ENCODE measurements at places on chromosomes 13 and 19.
A peak's percentile ranks its signal among the peaks of the same experiment; 100 is the strongest.

GRCh38 chr13:114241918-114242317 is 7.2 kb downstream of the CDC16 start:
- DNase-seq = no peak

- no peak for DNase-seq
Observed at GRCh38 chr13:69935043-69935442, 172.6 kb upstream of the ATXN8OS start.

DNA sequence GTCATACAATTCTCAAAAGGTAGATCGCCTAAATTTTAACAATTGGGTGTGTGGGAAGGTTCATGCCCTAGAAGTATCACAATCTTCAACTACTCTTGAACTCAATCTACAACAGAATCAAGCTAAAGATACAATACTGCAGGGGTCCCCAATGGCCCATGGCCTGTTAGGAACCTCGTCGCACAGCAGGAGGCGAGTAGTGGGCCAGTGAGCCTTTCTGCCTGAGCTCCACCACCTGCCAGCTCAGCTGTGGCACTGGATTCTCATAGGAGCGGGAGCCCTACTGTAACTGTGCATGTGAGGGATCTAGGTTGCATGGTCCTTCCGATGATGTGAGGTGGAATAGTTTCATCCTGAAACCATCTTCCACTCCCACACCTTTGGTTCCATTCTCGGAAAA is 230.6 kb downstream of the KLF12 start:
- no peak for DNase-seq

DNA sequence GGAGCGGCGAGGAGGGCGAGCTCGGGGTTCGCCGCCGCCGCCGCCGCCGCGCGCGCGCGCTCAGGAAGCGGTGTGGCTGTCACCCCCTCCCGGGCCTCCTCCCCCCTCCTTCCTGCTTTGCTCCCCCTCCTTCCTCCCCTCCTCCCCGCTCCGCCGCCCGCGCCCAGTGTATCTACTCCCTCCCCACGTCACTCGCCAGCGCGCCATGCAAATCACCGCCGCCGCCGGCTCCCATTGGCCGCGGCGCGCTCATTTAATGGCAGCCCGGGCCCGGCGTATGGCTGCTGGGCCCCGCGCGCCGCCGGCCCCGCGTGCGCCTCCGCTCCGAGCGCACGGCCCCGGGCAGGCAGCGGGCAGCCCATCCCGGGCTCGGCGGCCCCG is 335 bp upstream of the SOX1 start:
- DNase-seq = no peak

- no peak for DNase-seq
Observed at GRCh38 chr13:106003651-106004050, 531.8 kb downstream of the EFNB2 start.

DNA sequence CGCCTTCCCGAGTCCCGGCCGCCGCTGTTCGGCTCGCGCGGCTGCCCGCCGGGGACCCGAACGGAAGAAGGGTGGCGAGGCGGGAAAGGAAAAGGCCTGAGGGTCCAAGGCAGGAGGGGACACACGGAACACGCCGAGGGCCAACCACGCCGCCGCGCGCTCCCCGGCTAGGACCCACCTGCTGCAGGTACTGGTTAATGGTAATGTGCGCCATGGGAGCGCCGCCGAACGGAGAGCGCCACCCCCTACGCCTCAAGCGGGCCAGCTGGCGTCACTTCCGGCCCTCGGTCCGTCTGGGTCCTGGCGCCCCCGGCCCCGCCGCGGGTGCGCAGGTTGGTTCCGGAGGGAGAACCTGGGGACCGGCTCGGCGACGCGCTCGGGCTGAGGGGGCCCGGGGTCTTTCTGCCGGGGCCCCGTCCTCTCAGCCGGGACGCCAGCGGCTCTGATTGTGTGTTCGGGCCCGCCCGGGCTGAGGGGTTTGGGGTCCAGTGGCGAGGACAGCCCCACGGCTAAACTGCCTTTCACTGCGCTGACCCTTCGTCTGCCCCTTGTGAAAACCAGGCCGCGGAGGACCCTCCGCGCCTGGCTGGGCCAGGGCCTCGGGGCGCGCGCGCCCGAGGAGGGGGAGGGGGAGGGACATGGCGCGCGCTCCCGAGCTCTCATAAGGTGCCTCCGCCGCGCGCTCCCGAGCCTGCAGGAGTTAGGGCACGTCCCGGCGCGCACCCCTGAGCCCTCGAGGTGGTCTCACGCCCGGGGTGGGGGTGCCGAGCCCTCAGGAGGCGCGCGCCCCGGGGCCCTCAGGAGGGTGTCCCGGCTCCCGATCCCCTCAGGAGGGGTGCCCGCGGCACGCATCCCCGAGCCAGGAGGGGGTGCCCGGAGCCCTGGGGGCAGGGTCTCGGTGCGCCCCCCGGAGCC is at the start of gene PCID2:
PCID2 (minus strand) TSS at position 249 of the 915 bp plus-strand sequence; CDS start at position 214, 35 bp downstream.
- DNase-seq = peak; percentile 83

DNA sequence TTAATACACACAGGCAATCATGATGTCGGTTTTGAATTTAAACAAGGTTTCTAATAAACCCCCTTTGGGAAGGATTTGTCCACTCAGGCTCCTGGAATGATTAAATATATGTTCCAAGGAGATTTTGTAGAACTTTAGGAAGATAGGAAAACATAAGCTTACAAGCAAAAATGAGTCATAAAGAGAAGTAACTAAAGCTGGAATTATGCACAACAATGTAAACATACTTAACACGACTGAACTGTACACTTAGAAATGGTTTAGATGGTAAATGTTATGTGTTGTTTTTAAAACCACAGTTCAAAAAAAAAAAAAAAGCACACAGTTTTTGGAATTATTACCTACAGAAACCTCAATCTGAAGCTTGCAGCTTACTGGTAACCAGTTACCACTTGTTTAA is 304.4 kb downstream of the NALCN start:
- DNase-seq = no peak

GRCh38 chr19:30689474-30689873 is 317.3 kb downstream of the ZNF536 start:
- DNase-seq = no peak

DNA sequence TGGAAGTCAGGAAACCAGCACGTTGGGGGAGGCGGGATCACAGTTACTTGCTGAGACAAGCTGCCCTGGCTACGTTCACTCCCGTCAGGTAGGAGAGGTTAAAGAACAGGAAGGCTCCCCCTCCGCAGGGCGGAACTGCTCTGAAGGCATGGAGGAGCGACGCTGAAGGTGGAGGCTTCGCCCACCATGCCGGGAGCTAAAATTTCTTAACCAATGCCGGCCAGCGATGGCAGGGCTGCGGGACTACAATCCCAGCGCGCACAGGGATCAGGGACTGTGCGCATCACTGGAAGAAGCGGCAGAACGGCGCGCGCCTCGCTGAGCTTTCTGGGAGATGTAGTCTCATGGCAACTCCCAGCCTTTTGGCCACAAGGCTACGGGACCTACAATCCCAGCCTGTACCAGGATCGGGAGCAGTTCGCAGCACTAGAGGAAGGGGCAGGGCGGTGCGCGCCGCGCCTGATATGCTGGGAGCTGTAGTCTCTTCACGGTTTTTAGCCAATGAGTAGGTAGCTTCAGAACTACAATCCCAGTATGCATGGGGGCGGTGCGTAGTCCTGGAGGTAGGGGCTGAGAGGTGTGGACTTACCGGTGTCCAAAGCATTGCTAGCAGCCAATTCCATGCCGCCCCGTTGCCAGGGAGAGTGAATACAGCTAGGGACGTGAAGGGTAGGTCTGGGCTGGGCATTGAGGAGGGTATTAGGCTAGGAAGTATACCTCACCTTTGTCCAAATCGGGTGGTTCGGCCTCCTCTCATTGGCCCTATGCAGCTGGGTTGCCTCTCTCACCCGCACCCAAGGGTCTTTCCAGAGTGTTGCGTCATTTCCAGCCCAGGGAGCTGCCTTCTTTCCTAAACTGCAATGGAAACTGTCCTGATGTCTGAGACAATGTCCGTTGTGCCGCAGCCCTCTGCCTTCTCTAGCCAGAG is 12.8 kb upstream of the ZNF682 start:
- peak; percentile 72 for DNase-seq

DNA sequence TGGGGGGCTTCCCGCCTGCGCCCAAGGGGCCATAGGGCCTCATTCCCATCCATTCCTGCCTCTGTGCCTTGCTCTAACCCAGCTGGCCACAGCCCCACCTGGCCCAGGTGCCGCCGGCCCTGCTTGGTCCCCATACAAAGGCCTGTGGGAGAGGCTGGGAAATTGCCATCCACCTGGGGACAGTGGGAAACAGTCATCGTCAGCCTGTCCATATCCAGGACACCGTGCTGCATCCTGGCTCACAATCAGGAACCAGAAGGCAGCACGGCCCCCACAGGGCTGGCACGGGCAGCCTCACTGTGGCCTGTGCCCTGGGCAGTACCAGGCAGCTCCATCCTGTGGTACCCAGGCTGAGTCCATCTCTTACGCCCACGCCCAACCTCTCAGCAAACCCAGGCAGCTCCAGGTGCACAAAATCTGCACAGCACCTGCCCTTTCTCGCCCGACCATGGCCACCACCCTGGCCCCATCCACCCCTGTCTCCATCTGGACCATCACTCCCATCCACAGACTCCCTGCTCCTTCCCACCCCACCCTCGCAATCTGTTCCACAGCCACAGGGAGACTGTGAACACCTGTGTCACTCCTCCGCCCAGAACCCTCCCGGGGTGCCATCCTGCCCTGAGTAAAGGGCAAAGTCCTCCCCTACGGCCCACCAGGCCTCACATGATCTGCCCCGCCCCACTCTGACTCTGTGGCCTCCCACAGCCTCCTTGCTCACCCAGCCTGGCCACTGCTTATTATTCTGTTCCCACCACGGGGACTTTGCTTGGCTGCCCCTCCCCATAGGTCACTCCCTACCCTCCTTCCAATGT is 21.1 kb upstream of the FBXO27 start:
- DNase-seq = no peak

DNA sequence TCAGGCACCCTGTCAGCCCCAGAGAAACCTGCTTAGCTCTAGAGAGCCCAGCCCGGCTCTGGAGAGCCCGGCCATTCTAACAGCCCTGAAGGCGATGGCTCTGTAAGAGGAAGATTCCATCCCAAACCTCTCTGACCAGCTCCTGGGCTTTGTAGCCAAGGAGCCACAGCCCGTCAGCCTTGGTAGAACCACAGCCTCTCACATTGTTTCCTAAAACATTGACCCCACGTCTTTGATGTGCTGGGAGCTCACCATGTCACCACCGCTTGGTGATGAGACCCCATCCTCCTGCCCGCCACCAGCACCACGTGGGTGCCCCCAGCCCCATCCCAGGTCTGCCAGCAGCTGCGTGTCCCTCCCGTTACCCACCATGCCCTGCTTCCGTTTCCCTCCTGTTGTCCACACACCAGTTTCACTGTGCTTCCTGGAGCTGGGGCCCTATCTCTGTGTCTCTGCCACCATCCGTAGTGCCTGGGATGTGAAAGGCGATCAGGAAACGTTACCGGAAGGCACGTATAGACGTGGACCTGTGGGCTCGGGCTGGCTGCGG is 94.2 kb upstream of the MCF2L start:
- DNase-seq = no peak

DNA sequence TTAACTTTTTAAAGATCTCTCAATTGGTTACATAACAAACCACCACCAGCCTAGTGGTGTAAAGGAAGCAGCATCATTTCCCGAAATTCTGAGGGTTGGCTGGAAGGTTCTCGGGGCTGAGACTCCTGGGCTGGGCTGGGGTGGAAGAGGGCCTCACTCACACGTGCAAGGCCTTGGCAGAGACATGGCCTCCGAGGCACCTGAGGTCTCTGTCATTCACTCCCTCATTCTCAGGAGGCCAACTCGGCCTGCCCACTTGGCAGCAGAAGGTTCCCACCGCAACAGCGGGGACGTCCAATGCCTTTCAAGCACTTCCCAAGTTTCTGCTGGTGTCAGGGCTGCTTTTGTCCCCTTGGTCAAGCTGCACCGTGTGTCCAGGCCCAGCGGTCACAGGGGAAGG is 18.6 kb upstream of the RASA3 start:
- DNase-seq = no peak

GRCh38 chr13:31846961-31847752 is 107.8 kb downstream of the RXFP2 start:
- DNase-seq = no peak

GRCh38 chr19:7705387-7706187 is 3.7 kb upstream of the FCER2 start:
- DNase-seq = peak; percentile 3

DNA sequence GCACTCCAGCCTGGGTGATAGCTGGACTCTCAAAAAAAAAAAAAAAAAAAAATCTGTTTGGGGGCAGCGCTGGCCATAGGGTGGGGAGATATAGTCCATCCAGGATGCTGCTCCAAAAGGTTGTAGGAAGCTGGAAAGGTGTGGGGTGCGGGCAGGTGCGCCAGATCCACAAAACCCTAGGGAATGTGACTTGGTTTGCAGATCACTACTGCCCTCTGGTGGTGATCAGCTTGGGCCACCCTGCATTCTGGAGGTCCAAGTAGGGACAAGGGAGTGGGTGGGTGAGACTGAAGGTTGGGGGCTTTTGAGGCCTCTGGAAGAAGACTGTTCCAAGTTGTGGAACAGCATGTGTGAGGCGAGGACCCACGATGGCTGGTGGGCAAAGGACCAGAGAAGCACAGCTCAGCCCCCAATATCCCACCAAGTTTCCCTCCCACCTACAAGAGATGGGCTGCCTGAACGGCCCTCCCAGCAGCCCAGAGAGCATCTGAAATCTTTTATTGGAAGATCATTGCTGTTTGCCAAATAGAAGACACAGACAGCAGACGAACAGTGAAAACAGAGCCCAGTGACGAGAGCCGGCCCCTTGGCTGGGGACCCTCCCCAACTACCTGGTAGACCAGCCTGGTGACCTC is 10.4 kb upstream of the TYK2 start:
- DNase-seq = no peak

GRCh38 chr13:92097337-92097903 is 699.0 kb downstream of the GPC5 start:
- DNase-seq = no peak

GRCh38 chr13:112911285-112911701 is 57.7 kb upstream of the MCF2L start:
- DNase-seq = no peak

- no peak for DNase-seq
Observed at GRCh38 chr19:29651622-29652394, 13.5 kb upstream of the PLEKHF1 start.

GRCh38 chr19:15584541-15585115 is 30.4 kb upstream of the CYP4F8 start:
- DNase-seq = peak; percentile 79

DNA sequence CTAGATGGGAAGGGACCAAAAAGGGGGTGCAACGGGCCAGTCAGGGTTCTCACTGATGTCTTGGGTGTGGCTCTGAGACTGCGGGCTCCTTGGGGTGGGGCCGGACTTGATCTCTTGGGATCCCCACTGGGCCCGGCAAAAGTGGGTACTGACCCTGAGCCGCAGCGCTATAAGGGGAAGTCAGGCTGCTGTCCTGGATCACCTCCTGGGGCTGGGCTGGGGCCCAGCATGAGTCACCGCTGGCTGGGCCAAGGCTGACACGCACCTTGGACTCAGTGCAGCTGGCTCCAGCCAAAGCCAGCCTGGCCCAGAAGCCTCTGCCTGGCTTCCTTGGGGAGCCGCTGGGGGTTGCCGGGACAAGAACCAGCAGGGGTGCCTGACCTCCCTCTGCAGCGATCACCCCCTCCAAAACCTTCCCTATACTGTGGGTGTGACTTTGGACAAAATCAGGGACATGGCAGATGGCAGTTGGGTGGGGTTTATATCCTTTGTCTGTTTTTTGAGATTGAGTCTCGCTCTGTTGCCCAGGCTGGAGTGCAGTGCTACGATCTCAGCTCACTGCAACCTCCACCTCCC is 617 bp upstream of the IQCN start:
- DNase-seq = no peak
